Thymus (tissue), 14 donors: ENCODE measurements at places on chromosomes 6 and 20. TPM values are rescaled to one million over a fixed set of nuclear protein-coding genes. Genes with fewer than 3 reads are reported as not detected.

GRCh38 chr6:41167173-41167963 is 4.5 kb upstream of the TREM2 start:
- DNase-seq: no peak

DNA sequence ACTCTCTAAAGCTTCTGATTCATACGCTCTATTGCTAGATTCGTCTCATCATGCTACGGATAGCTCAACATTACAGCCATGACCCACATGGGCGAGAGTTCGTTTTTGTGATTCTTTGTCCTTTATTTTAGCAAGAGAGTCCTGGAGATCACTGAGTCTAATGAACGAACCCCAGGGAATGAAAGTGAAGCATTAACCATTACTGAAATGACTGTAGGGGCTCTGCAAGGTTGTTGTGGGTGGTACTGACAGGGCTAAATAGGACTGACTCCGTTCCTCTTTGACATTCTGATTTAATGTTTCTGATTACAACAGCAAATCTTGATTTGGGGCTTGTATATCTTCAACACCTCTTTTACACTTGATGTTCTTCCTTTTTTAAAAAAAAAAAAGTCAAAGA is 13.7 kb upstream of the RTF2 start:
- no peak for DNase-seq

- no peak for DNase-seq
These were observed 236.7 kb downstream of the HAO1 start for GRCh38 chr20:7703551-7703961.

GRCh38 chr20:47664744-47665143 is 120.5 kb downstream of the SULF2 start:
- DNase-seq: no peak

GRCh38 chr6:56729719-56730118 is 87.0 kb upstream of the DST start:
- DNase-seq: no peak

Gene PGBD1
- polyA plus RNA-seq: 4.5 TPM

Gene LTB
- 128 TPM for polyA plus RNA-seq

Gene C6orf58
- 0.25 TPM for polyA plus RNA-seq

Gene BPIFB4
- polyA plus RNA-seq: 0.64 TPM
